ENCODE measurements at places on chromosomes 1 and 21.

DNA sequence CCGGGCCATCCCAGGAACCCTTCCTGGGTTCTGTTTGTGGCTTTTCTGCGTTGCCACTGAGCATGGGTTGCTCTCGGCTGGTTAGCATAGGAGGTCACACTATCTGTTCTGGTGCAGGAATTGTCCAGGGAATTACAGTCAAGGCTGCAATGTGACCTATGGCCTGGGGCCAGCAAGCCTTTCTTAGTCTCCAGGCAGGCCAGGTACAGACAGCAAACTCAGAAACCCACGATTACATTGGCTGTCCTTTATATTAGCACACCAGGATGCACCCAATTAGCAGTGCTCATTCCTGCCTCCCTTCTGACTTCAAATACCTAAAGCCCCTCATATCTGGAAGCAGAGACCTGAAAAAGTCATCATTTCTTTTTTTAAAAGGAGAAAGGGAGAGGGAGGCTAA is 55.2 kb downstream of the CD247 start:
- DNase-seq: no peak

DNA sequence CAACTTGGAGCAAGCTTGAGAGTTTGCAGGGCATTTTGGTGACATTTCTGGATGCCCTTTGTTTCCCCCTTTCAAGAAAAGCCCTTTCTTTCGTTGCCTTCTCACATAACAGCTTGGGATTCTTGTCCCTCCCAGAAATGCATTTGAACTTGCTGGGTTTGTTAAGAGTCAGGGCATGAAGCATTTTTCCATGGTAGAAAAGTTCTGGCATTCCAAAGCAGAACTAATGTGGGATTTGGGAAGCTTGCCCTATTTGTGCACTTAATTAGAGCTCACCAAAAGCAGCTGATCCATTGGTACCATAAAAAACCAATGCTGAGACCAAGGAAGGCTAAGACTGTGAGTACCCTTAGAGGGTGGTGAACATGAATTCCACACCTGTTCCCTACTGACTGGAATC is 99.8 kb upstream of the HOOK1 start:
- no peak for DNase-seq

DNA sequence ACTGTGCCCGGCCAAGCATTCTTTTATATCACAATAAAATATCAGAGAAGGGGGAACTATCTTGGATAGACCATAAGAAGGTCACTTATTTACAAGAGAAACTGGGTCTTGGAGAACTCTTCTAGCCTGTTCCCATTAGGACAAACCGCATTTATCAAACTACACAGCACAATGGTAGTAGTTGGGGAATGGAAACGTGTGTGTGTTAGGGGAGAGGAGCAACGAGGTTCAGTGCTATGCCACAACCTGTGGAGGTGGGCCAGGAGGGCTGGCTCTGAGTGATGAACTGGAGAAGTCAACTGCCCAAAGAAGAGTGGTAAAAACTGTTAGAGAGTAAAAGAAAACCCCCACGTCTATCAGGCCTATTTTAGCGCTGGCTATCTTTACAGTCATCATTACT is 1.6 kb downstream of the DONSON start:
- no peak for DNase-seq

DNA sequence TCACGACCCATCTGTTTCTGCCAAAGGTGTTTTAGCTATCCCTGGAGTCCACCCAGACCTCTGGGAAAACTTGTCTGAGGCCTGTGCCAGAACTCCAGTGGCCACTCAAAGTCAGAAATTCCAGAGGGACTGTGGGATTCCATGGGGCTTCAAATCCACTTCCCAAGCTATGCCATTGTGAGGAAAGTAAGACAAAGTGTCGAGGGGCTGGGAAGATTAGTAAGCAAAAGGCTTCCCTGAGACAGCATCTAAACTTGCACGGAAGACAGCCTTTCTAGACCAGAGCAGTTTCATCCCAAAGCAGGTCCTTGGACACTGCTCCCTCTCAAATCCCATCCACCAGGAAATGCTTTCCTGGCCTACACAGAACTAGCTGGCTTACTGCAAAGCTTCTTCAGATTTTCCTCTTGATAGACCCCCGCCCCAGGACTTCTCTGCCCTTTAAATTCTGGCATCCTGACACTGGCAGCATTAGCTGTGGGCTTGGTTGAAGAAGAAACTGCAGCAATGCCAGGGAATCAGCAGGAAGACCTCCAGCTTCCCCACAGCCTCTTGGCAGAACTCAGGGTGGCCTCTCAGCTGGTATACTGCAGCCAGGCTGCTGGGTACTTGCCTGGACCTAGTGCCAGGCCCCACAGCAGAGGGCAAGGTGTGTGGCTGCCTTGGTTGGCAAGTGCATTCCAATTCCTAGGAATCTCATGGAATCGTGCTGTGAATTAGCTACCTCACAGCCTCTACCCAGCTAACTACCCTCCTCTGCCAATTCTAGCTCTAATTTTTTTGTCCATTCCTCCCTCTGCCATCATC is 27.3 kb upstream of the LMX1A start:
- no peak for DNase-seq

DNA sequence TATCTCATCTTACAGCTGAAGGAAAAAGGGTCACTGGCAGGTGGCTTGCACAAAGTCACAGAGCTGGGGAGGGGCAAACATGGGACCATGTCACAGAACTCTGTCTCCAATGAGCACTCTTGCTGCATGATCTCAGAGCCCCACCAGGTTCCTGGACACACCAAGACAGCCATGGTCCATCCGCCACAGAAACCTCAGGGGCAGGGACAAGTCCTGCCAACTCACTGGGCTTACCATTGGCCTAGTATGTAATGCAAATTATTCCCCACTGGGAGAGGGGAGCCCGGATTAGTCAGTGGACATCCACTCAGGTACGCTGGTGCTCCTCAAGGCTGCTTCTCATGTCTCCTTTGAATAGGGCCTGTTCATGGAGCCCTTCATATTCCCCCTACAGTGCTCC is 14.2 kb downstream of the S100A7A start:
- no peak for DNase-seq

DNA sequence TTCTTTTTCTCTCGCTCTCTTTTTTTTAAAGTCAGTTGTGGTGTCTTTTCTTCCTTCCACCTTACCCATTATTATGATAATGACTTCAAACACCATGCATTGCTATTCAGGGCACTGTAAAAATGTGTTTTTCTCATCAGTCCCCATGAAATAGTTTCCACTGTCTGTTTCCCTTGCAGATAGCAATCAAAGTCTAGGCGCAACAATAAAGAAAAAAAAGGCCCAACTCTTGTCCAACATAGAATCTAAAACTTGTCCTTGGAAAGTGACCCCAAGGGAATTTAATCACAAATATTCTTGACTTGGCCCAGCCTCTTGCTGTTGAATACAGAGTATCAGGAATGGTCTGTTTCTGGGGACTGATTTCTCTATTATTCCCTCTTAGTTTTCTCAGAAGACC is 382.5 kb downstream of the PLPP3 start:
- no peak for DNase-seq

- no peak for DNase-seq
These were observed 2.2 kb upstream of the IRF6 start for GRCh38 chr1:209808059-209808581.

DNA sequence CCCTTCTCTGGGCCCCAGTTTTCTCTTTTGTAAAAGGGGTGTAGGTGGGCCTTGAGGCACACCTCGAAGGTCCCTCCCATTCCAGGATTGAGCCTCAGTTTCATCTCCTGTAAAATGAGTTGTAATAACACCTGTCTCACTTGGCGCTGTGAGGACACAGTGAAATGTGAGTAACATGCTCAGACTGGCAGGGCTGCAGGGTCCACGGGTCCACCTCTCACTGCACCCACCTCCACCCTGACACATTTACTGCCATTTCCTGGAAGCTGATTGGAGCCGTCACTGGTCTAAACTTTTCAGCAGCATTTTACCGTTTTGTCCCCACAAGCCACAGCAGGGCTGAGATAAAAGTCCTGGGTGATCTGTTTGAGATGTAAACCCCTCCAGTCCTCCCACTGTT is 398.0 kb downstream of the PTPRU start:
- no peak for DNase-seq

- no peak for DNase-seq
These were observed 825 bp upstream of the DPH5 start for GRCh38 chr1:101026430-101026788.

DNA sequence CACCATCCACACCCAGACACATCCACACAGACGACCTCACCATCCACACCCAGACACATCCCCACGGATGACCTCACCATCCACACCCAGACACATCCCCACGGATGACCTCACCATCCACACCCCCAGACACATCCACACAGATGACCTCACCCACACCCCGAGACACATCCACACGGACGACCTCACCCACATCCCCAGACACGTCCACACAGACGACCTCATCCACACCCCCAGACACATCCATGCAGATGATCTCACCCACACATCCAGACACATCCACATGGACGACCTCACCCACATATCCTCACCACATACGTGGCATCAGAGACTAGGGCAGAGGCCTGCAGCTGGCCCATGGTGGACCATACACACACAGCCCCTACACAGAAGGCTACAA is 14.7 kb upstream of the FABP3 start:
- no peak for DNase-seq

- no peak for DNase-seq
These were observed 1183.4 kb downstream of the AMY1C start for GRCh38 chr1:104932949-104933679.

DNA sequence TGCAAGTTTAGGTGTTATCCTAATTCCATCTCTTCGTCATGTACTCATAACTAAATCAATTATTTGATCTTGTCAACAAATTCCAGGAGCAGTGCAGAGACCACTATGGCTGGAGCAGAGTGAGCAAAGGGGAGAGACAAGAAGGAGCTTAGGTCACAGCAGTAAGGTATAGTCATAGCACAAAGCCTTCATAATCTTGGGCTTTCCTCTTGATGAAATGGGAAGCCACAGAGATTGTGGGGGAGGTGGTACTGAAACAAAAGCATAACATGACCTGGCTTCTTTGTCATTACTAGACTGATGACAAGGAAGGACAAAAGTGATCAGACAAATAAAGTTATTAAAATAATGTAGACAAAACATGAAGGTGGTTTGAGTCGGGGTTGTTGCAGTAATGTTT is 60.1 kb upstream of the PTGS2 start:
- no peak for DNase-seq

- DNase-seq: no peak
These were observed 581.5 kb upstream of the B3GALT2 start for GRCh38 chr1:193767886-193768285.

DNA sequence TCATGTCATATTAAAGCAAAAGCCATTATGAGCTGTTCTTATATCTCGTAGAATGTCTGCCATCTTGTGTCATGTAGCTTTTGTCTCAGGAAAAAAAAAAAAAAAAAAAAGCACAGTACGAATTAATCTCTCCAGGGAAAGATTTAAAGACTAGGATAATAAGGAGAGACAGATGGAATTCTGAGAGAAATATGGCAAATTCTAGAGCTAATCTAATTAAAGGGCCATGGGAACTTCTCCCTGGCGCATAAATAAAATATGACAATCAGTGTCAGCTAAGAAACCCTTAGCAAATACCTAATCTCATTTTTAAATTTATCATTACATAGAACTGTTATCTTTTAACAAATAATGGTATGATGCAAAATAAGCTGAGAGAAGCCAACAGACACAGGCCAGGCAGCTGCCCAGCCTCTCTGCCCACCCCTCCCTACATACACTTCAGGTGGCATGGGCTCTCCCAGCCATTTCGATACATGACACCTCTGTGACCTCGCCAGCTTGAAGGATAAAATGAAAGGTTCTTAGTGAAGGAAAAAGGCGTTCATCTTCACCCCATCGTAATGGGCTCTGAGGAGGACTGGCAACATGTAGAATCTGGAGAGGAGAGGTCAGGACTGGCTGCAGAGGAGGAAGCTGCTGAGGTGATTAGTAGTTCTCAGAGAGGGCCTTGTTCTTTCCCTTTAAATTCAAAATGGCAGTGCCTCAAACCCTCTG is 39.8 kb downstream of the DISC1 start:
- no peak for DNase-seq

DNA sequence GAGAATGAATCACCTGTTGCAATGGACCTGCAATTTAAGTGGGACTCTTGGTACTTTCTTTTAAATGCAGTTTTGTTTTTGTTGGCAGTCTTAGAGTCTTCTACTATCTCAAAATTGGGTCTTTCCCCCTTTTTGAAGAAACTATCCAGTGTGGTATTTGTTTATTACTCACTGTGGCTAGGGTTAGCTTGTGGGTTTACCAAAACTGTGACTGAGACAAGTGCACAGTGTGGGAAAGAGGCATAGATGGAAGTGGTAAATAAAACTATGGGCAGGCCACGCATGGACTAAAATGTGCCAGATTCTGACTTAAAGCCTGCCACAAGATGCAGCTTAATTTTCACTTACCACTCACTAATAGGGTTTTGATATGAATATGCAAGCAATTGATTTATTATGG is 1441.7 kb downstream of the PLA2G4A start:
- no peak for DNase-seq

DNA sequence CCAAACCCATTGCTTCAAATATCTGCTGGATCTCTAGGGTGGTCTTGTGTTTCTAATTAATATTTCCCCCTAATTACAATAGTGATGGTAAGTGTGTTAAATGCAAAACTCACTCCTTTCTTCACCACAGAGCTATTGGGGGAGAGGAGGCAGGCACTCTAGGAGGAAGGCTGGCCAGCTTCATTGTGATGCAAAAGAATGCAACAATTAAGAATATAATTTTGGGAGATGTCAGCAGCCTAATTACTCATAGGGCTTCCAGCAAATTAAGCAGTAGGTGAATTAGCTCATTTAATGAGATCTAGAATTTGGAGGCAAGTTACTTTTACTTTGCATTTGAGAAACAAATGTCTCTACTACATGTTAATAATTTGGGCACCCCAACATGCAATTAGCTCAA is 560.4 kb upstream of the DAB1 start:
- DNase-seq: no peak

DNA sequence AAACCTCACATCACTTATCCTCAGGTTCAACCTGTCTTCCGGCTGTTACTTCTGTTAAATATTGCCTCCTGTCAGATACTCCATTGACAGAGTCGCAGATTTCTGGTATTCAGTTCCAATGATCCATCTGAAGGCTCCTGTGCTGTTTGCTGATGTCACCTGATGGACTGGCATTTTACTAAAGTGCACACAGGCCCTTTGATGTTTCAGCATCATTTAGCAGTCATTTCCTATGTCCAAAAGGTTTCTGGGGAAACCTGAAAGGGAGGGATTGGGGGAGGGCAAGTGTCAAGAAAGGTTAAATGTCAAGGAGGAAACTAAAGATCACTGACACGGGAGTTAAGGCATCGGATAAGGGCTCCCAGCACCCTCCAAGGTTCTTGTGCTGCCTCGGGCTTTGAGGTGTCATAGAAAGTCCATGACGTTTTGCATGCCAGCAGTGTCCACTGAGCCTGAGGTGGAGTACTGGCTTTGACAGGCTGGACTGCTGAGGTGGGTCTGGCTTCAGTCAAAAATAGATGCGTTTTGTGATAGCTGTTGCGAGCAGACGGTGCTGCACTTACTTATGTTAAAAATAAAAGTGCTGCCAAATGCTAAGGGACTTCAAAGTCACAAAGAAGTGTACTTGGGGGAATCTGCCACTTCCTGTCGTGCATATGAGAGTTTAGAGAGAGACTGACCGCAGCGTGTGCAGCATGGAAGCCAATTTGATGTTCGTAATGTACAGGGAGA is 30.8 kb downstream of the XCL2 start:
- DNase-seq: peak; percentile 31

- DNase-seq: no peak
These were observed 169.2 kb upstream of the IRF2BP2 start for GRCh38 chr1:234779160-234779538.
